ENCODE measurements at places on chromosomes 5 and 9.
A peak's percentile ranks its signal among the peaks of the same experiment; 100 is the strongest.

DNA sequence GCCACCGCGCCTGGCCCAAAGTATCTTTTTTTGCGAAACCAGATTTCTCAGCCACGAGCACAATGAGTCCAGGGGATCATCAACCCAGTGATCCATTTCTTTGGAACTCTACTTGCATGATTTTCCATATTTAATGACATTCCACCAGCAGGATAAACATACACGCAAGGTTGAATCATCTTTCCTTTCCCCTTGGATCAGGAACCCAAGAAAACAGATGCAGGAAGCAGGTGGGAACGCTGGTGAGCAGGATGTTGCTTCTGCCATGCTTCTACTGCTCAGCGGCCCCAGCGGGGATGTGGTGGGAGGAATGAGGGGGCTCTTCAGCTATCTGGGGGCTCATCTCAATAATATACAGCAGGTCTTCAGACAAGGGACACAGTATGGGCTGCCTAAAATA, 118.2 kb downstream of the SEC61B start:
- no peak for DNase-seq

DNA sequence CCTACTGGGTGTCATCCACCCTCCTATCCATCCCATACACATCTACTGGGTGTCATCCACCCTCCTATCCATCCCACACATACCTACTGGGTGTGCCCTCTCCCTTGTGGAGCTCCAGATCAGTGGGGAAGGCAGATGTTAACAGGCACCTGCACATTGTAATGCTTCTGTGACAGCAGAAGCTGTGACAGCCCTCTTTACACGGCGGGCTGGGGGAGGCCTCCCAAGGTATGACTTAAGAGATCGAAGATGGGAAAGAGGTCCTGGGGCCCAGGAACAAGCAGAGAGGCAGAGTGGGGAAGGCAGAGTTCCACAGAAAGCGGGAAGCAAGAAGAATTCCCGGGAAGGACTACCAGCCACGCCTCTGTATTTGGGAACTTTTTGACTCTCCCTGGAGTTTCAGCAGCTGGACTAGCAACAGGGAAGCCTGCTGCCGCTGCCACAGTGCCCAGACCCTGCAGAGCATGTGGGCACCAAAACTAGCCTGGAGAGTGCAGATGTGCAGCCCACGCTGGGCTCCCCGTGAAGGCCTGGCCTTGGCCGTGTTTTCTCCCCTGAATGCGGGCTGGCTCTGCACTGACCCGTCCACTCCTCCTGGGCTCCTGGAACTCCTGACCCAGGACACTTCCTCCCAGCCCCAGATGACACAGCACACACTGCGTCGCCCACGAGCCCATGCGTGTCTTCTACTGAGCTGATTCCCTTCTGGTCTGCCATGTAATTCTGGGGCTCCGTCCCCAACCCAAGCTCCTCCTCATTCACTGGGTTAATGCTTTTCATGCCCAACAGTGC, 9.3 kb downstream of the TOR1A start:
- DNase-seq, result no peak

DNA sequence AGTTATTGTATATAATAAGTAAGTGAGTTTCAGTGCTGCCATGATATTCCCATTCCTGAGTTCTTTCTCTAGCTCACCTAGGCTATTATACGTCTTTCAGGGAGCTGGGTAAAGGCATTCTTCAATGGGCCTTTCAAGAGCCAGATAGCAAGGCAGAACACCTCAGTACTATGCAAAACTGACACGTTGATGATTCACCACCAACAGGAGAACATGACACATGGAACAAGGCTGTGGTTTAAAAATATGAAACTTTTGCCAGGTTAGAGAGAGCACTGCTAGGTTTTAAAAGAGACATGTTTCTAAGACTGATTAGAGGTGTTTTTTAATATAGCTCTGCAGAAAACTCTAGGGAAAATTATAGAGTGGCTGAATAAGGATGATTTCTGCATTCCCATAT, 95.9 kb downstream of the UGCG start:
- DNase-seq, result no peak

DNA sequence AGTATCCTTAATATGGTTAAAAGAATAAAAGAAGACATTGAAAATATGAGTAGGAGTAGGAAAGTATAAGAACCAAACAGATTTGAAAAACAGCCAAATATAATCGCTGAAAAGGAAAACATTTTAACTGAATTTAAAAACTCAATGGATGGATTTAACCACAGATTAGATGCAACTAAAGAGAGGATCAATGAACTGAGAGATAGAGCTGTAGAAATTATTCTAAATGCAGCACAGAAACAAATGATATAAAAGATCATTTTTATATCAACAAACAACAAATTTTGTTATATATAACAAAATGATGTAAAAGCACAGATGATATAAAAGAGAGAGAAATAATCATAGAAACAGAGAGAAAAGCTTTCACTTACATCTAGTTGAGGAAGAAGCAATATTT, 29.3 kb upstream of the COL5A1 start:
- DNase-seq, result no peak

GRCh38 chr9:100277166-100277979, 75.4 kb downstream of the TEX10 start:
- DNase-seq, result no peak

DNA sequence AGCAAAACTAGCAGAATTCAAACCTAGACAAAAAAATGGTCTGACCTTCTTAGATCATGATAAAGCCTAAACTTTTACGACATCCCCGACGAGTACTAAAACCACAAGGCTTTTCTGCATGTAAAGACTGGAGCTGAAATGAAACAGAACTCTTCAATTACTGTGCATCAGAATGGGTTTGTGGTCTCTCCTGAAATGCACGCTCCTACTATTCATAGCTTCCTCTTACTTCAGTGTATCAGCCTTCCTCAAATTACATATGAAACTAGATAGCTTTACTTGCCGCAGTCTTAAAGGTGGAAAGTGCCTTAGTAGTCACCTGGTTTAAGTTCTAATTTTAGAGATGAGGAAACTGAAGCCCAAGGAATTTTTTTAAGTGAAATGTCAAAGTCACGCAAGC, 24.6 kb upstream of the MED10 start:
- no peak for DNase-seq

DNA sequence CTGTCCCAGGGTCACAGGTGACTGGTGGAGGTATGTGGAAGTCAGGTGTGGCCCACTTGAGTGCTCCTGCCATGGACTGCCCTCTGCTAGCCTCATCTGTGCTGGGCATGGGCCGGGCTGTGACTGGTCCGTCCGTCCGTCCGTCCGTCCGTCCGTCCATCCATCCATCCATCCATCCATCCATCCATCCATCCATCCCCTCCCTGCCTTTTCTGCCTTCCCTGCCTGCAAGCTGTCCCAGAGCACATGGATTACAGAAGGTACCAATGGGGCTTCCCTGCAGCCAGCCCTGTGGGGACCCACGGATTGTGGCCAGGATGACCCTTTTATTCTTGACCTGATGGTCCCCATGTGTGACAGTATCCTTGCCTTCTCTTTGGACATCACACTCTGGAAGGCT, 92.5 kb downstream of the MACROH2A1 start:
- no peak for DNase-seq

GRCh38 chr5:105952875-105953274, 1717.9 kb downstream of the EFNA5 start:
- no peak for DNase-seq

DNA sequence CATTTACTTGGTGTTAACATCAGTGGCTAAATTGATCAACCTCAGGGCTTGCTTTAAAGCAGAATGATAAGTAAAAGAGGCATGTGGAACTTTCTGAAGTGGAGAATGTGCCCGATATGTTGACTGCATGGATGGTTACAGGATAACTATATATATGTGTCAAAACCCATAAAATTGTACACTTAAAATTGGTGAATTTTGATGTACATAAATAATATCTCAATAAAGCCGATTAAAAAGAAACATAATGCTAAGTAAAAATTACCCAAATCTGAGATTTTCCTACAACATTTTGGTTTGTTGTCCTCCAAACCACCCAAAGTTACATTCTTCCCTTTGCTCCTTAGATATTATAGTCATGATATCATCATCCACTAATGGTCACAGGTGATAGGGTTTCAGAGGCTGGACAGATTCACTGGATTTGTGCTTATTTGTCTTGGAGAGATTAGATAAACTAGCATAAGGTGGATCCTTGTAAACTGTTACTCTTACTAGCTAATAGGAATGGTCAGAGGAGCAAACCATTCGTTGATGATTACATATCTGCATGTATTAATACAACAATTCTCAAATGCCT, 119.7 kb upstream of the RPS23 start:
- no peak for DNase-seq

DNA sequence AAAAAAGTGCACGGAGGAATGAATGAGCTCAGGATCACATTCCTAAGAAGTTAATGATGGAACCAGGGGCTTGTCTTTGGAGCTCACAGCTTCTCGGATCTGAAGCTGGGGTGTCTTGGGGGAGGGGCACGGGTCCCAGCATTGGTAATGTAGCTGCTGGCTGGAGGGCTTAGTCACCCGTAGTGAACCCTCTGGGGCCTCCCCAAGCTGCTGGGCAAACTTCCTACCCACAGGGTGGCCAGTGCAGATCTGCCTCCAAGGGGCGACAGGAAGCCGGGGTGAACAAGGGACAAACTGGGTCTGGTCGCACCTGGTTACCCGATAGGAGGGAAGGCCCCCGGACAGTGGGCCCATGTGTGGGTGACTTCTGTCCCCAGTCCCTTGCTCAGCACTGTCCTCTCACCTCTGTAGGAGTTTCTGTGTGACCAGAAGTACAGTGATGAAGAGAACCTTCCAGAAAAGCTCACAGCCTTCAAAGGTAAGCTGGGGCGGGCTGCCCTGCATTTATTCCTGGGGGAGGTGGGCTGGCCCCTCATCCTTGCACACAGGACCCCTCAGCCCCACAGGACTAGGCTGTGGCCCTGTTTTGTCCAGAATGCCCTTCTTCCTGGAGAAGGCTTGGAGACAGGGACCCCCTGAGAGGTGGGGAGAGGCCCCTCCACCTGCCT, 14.1 kb upstream of the NUP214 start:
- no peak for DNase-seq

GRCh38 chr9:79383096-79383495, 188.7 kb upstream of the TLE4 start:
- DNase-seq, result no peak

- DNase-seq, result no peak
Observed at GRCh38 chr5:104512063-104512825, 949.7 kb upstream of the NUDT12 start.

DNA sequence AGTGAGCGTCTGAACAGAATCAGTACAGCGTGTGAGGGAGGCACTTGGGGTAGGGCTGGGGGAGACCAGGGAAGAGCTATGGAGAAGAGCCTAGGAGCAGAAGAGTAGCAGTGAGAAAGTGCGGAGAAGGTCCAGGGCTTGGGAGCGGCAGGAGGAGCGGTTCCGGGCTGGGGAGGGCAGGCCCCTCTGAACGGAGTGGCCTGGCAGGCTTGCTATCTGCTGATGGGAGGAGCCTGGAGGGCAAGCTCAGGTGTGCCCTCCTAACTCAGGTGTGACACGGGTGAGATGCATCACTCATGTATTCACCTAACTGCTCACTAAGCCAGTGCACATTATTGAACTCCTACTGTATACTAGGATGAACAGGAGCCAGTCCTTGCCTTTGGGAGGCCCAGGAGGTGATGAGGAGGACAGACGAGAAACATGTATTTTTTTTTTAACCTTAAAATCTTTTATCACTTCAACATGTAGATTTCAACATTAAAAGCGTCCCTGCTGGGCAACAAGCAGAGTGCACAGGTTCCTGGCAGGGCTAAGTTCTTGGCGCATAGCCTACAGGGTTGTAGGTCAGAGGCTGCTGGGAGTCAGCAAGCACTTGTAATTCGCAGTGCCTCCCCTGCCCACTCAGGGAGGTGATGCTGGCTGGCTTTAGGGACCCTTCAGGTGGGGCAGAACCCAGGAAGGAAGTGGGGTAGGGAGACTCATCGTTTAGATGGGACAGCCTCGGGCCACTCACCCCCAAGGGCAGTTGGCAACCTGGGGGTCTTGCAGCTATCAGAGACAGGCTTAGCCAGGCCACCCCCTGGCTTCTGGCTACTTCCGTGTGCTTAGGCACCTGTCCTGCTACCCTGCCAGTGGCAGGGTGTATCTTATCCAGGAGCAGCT, 55.5 kb downstream of the TMOD1 start:
- DNase-seq, result no peak

- DNase-seq, result no peak
Observed at GRCh38 chr5:172768573-172769341, 2.2 kb downstream of the DUSP1 start.

DNA sequence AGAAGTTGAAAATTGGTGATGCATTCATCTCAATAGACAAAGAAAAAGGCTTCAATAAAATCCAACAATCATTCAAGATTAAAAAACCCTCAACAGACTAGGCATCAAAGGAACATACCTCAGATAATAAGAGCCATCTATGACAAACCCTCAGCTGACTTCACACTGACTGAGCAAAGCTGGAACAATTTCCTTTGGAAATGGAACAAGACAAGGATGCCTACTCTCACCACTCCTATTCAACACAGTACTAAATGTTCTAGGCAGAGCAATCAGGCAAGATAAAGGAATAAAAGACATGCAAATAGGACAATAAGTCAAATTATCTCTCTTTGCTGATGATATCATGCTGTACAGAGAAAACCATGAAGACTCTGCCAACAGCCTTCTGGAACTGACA, 1188.1 kb downstream of the DTWD2 start:
- no peak for DNase-seq

DNA sequence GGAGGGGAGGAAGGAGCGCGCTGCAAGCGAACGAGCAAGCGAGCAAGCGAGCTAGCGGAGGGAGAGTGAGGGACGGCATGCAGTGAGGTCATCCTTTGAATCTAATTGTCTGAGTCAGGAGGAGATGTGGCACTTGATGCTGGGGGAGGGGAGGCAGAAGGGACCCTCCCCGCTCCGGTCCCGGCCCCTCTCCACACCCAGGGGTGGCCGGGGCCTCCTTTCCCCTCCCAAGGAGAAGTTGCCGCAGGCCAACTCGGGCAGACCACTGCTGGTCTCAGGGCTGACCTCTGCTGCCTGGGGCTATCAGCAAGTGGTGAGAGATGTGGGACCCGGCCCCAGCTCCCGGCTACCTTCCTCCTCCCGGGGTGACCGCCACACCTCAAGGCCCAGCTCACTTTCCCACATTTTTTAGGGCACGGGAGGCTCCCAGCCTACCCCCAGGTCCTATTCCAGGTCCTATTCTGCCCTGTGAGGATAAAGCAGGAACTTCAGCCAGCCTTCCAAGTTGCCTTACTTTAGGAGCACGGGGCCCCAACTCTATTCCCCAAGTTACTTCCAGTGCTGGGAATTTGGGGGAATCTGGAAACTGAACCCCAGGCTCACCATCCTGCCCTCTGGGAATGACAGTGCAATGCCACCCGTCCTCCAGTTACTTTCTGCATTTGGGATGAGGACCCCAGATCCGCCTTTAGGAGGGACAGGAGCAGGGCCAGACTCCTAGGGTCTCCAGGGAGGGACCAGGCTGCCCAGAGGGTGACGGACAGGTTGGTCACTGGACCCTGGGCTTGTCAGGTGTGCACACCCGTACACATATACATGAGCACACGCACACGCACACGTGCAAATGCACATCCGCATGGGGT, 11.1 kb downstream of the CNTFR start:
- peak; percentile 72 for DNase-seq

- no peak for DNase-seq
Observed at GRCh38 chr9:97993000-97993399, 9.9 kb downstream of the ANP32B start.

- DNase-seq, result no peak
Observed at GRCh38 chr5:139761501-139761900, 34.1 kb upstream of the PSD2 start.

- DNase-seq, result no peak
Observed at GRCh38 chr9:38315085-38315595, 77.4 kb upstream of the ALDH1B1 start.

All from nephron progenitor cell (in vitro differentiated cells).